ENCODE measurements at places on chromosomes 11 and 22.

GRCh38 chr22:44398856-44399837 is 86.4 kb upstream of the SHISAL1 start:
- no peak for DNase-seq

- DNase-seq: no peak
Measured at GRCh38 chr11:130737866-130738431, 178.3 kb downstream of the SNX19 start.

- DNase-seq: no peak
Measured at GRCh38 chr11:12449961-12450715, 72.8 kb downstream of the PARVA start.

- DNase-seq: no peak
Measured at GRCh38 chr22:20396639-20397038, 2.7 kb downstream of the ZNF74 start.

DNA sequence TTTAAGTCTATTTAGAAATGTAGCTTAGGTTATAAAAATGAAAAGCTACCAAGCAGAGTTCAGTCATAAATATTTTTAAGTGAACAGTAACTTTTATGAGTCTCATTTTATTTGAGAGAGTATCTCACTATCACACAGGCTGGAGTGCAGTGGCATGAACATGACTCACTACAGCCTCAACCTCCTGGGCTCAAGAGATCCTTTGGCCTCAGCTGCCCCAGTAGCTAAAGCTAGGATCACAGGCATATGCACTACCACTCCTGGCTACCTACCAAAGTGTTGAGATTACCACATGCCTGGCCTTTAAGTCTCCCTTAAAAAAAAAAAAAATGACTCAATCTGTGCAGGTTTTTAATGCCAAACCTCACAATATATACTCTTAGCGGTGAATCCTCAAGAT is 34.7 kb upstream of the CLNS1A start:
- DNase-seq: no peak

DNA sequence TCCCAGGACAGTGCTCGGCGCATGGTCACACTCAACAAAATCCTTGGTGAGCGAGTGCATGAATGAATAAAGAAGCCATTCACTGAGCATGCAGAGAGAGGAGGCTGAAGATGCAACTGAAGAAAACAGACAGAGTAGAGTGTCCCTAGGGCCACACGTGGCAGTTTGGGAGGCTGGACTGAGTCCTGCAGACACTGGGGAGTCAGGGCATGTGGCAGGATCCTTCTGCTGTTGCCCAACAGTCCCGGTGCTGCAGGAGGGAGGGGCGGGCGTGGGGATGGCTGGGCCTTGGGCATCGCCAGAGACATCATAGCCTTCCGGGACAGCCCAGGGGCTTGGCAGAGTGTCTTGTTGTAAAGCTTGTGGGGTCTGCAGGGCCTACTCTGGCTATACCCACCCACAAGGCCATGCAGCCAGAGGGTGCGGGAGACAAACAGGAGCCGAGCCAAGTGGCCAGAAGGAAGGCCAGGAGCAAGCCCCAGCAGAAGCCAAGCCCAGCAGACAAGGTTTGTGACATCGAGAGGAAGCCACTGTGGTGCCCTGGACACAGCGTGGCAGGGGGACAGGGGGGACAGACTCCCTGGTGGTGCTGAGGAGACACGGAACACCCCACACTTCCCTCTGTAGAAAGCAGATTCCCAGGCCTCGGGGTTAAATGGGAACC is 26.7 kb upstream of the FBLN1 start:
- DNase-seq: no peak

DNA sequence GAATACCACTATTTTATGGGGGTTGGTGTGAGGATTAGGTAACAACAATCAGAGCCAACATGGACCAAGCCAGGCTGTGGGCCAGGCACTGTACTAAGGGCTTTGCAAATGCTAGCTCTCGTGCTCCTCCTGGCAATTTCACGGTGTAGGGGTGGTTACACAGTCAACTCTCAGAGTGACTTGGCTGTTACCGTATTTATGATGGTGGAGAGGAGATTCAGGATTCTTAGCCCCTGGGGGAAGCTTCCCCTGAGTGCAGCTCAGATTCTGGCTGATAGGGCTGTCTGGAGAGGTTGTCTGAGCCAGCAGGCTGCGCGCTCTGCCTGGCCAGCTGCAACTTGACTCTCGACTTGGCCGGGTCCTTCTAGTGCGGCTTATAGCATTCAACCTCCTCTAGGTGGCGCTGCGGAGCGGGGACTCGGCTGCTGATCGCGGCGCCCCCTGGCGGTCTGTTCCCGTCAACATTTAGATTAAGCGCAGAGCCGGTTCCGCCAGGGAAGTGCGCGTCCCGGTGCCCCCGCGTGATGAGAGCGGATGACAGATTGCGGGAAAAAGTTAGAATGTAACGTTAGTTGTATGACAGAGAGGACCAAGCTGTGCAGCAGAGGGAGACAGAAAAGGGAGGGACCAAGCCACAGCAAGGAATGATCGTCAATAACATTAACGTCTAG is 4.5 kb upstream of the NCF4 start:
- DNase-seq: peak; percentile 91

Data from stimulated activated CD4-positive, alpha-beta T cell treated with anti-CD3 and anti-CD28 coated beads, Interleukin-1b, Interleukin-23, amount 100 ng/mL, for 48 hours (primary cell).